Jurkat, Clone E6-1 (cell line): ENCODE measurements at places on chromosomes 2 and 18.
A peak's percentile ranks its signal among the peaks of the same experiment; 100 is the strongest.

- DNase-seq, result no peak
These were observed at the start of gene PTPRN for GRCh38 chr2:219309278-219309677. TSS of gene PTPRN (minus strand) at chr2:219309401. CDS start at chr2:219309332, 69 bp downstream.

- no peak for DNase-seq
These were observed 68.2 kb downstream of the TPGS2 start for GRCh38 chr18:36760598-36760997.

GRCh38 chr2:176174824-176175708 lies 13.4 kb upstream of the HOXD1 start:
- DNase-seq, result peak; percentile 53

GRCh38 chr2:214604861-214605260 lies 194.0 kb downstream of the VWC2L start:
- no peak for DNase-seq

DNA sequence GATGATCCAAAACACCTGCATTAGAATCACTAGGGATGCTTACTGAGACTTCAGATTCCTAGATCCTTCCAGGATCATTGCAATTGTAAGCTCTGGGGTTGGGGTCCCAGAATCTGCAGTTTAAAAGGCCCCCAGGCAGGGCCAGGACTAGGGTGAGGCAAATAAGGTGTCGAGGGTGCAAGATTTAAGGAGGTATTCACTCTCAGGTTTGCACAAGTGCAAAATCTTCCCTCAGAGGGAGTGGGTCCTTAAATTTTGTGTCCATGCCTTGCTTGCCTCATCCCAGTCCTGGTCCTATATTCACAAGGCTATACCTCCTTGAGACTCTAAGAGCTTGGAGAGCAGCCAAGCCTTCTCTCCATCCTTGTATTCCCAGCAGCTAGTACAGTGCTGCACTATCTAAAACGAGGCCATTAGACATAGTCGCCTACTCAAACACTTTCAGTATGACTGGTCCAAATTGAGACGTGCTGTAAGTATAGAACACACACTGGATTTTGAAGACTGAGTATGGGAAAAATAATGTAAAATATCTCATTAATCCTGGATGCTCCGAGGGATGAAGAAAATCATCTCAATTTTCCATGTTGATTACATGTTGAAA lies 31.6 kb upstream of the MREG start:
- no peak for DNase-seq

GRCh38 chr2:69033461-69034095 lies 20.6 kb downstream of the ANTXR1 start:
- DNase-seq, result no peak

- no peak for DNase-seq
These were observed 175.1 kb downstream of the NCK2 start for GRCh38 chr2:105919826-105920225.

DNA sequence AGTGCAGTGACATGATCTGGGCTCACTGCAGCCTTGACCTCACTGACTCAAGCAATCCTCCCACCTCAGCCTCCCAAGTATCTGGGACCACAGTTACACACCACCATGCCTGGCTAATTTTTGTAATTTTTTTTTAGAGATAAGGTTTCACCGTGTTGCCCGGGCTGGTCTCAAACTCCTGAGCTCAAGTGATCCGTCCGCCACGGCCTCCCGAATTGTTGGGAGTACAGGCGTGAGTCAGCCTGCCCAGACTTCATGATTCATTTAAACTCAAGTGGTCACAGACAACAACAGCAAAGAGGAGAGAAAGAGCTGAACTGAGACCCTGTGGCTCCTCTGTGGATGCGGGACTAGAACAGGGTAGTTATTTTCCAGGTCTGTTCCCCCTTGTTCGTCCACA lies 83.0 kb downstream of the TSHZ1 start:
- DNase-seq, result no peak

DNA sequence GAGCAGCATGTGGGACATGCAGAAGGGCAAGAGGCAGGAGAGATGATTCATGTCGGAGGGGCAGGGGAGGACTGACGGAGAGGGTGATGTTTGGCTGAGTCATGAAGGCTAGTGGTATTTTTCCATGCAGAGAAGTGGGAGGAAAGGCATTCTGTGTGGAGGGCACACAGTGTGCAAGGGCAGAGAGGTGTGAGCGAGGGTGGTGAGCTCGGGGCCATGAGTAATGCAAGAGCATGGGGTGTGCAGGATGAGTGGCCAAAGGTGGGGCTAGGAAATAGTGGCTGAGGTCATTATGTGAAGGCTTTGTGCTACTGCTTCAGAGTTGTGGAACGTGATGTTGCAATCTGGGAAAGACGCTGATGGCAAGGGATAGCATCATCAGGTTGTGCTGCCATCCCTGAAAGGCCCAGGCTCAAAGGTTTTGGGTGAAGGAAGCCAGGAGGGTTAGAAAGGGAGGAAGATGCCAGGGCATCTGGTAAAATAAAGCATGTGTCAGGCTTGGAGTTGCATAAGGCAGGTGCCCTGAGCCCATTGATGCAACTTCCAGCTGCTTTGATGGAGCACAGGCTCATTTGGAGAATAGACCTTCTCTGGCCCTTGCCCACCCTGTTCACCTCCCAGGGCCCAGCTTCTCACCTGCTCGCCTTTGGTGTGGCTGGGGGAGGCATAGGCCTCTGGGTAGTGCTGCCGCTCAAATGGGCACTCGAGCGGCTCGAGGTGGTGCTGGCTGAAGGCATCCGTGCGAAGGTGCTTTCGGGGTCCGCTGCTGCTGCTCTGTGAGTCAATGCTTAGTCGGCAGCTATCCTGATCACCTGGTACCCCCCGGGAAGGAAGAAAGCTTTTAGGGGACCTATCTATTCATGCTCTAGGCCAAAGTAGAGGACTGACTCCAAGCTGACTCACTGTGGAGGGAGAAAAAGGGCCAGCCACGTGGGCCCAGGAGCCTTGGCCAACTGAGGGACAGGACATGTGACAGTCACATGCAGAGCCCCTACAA lies 37.5 kb downstream of the PAX8 start:
- no peak for DNase-seq

DNA sequence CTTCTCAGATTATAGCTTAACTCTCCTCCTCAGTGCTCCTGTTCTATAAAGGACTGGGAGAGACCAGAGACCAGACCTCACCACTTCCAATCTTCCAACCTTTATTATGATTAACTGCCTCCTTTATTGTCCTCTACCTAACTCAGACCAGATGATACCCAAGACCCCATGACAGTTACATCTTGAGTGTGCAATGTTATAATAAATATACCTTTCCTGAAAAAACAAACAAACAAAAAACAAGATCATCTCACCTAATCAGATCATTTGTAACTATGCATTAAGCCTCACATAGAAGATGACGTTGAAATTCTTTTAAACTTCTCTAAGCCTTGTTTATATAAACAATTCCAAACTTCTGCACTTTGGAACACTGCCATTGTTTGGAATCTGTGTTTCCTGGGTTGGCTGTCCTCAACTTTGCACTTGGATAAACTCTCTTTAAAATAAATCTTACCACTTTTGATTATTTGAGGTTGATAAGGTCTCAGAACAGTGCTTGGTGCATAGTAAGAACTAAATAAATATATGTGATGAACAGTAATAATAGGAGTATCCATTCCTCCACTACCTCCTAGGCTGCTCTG lies 342.7 kb downstream of the TDRD15 start:
- no peak for DNase-seq

GRCh38 chr18:46224181-46224775 lies 120.1 kb downstream of the HAUS1 start:
- DNase-seq, result no peak

- no peak for DNase-seq
These were observed 160.6 kb downstream of the RNF144A start for GRCh38 chr2:7077660-7078267.
